Activated CD8-positive, alpha-beta memory T cell treated with anti-CD3 and anti-CD28 coated beads, Interleukin-2, amount 50 U/mL, for 4 hours (primary cell): ENCODE measurements at places on chromosomes 6 and 20.

DNA sequence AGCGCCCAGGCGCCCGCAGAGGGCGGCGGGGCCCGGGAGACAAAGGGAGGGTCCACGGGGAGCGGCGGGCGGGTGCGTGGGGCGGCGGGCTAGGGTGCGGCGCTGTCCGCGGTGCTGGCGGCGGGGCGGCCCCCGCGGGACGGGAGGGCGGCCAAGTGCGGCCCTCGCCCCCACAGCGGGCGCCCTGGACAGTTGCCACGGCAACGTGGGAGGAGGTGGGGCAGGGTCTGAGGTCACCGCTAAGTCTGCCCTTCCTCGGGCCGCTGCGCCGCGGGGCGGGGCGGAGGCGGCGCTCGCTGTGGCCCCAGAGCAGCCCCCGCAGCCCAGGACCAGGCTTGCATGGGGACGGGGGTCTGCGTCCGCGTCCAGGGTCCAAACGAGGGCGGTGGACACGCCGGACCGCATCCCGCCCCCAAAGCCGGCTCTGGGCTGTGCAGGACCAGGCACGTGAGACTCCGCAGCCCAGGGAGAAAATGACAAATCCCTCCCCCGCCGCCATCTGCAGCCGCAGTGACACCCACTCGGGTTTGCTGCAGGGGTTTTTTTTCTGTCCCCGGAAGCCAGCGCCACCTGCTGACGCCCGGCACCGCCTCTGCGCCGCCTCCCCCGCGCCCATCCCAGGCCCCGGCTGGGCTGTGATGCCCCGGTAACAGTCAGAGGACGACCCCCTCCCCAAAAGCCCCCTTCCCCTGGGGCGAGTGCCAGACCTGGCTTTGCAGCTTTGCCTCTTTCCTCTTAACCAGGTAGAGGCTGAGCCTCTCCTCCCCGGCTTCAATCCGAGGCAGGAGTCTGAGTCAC lies 36.8 kb downstream of the YTHDF1 start:
- DNase-seq, result peak; percentile 82

- no peak for DNase-seq
These were observed 8.1 kb downstream of the ASIP start for GRCh38 chr20:34249291-34249690.

DNA sequence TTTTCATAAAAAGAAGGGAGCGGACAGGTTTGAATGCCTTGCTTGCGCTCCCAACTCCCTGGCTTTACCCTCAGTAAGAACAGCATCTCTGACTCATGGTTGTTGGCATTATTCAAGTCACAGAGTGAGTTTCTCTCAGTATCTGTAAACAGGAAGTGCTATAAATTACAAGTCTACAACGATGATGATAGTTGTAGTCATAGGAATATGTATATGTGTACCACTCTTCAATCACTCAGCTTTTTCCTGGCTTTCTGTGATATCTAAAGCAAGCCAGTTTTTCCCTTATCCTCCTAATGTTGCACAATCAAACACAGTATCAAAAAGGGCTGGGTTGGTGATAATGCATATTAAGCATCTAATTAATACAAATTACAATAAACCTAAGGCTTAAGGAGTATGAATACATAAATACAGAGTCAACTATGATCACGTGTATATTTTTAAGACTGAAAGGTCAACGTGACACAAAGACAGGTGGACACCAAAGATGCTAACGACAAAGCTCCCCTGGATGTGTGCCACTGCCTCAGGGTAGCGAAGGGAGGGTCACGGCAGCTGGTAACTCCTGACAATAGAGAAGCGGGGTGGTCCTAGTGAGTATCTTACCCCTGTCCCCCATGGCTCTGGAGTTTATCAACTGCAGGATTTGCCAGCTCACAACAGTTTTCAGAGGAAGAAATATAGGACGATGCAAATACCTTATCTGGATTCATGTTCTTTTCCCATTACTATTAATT lies 202.8 kb downstream of the BTBD9 start:
- DNase-seq, result no peak

- DNase-seq, result no peak
These were observed 35.0 kb upstream of the RNF24 start for GRCh38 chr20:4050203-4050980.

GRCh38 chr6:64146876-64147275 lies 511.3 kb downstream of the PHF3 start:
- no peak for DNase-seq

- no peak for DNase-seq
These were observed 1420.2 kb downstream of the GRIK2 start for GRCh38 chr6:102813489-102814275.

- DNase-seq, result no peak
These were observed 937 bp downstream of the TAF8 start for GRCh38 chr6:42051268-42051653.

DNA sequence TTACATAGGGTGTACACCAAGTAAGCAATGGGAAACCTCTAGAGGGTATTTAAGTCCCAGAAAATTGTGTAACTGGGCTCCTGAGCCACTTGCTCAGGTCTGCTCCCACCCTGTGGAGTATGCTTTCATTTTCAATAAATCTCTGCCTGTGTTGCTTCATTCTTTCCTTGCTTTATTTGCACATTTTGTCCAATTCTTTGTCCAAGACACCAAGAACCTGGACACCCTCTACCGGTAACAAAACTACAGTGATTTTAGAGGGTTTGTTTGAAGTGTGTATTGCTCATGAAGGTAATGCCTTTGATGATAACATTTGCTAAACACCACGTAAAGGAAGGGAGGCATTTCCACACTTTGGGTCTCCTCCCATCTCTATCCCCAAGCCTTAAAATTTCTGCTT lies 46.2 kb downstream of the MYB start:
- DNase-seq, result no peak
